ENCODE measurements at places on chromosomes 16 and 17.

GRCh38 chr17:75270966-75271232 is at the start of gene MIF4GD:
Gene MIF4GD, minus strand, starts transcription at chr17:75271231. Its CDS starts 1,036 bp downstream, at chr17:75270195.
- no peak for DNase-seq

DNA sequence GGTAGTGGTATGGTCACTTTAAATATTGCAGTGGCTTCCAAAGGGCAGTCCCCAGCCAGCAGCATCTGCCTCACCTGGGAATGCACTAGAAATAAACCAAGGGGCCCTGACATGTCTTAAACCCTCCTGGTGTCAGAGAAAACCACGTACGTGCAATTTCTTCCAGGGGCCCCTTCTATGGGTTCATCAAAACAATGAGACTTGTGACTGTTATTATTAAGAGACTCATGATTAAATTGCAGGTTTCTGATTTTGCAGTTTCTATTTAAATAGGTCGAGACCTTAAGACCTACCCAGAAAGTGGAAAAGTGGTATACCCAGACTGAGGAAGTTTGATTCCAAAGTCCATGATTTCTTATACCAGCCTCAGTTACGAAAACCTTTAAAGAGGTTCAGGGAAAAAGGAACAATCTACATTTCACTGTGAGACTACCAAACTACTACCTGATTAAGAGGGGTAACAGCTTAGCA is 746 bp upstream of the POLG2 start:
- no peak for DNase-seq

GRCh38 chr16:1261131-1261892 is 5.4 kb downstream of the TPSD1 start:
- no peak for DNase-seq

DNA sequence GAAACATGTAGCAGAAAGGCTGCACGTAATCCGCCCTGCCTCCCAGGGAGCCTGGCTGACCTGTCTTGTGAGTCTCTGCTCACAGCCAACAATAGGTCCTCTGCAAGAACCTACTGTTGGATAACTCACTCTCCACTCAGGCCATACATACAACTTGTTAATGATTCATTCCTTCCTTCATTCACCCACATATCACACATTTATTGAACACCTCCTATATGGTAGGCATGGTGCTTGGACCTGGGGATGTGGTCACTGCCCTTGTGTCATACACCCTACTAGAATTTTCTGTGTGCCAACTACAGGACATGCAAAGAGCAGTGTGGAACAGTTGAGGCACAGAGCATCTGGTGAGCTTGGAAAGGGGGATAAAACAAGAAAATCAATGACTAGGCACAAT is 28.1 kb upstream of the HNF1B start:
- DNase-seq, result no peak

DNA sequence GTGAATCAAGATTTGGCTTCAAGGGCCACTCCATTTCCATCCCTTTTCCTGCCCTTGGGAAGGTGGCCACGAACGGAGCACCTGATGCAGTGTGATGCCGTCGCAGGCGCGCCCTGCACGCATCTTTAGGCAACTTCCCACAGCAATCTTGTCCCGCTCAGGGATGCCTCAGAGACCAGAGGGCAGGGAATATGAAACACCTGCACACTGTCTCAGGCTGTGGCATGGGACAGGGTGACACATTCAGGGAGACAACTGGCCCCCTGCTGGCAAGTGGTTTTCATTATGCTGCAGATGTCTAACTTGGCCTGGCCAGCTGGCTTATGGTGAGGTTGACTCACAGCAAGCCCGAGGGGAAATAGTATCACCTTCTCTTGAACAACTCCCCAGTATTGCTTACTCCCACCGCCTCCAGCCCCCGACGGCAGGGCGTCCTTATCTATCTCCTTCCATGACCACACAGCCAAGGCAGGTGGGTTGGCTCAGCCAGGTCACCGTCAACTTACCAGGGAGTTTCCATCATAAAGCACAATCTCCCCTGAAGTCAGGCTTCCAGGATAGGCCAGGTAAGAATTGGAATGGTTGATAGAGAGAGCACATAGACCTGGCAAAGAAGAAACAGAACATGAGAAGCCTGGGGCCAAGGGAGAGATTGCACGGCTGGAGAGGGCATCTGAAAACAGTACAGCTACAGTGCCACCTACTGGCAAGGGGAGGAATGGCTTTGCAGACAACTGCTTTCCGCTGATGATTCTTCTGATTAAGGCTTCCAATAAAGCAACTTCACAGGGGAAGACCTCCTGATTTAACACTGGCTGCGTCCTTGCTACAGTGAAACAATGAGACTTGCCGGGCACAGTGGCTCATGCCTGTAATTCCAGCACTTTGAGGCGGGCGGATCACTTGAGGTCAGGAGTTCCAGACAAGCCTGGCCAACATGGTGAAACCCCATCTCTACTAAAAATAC is 21.1 kb downstream of the WIPI1 start:
- peak; percentile 82 for DNase-seq

- no peak for DNase-seq
Measured at GRCh38 chr17:34234616-34235015, 20.5 kb upstream of the CCL2 start.

- no peak for DNase-seq
Measured at GRCh38 chr17:74633326-74633725, 9.8 kb upstream of the CD300E start.

DNA sequence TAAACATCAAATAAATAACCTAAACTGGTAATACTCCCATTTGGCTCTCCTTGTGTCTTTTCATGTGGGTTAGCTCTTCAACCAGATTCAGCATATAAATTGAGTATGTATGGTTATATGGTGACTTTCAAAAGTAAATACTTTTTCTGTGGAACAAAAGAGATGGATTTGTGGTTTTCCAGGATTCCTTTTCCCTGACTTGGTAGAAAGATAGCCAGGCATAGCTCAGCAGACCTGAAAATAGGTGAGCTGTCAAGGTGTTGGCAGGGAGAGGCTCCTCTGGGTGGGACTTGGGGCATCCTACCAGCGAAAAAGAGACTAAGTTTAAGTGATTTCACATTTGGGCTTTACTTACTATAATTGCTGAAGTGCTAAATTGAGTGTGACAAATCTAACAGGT is 80.3 kb downstream of the FTO start:
- no peak for DNase-seq

- no peak for DNase-seq
Measured at GRCh38 chr17:66971264-66971663, 6.8 kb downstream of the CACNG4 start.

DNA sequence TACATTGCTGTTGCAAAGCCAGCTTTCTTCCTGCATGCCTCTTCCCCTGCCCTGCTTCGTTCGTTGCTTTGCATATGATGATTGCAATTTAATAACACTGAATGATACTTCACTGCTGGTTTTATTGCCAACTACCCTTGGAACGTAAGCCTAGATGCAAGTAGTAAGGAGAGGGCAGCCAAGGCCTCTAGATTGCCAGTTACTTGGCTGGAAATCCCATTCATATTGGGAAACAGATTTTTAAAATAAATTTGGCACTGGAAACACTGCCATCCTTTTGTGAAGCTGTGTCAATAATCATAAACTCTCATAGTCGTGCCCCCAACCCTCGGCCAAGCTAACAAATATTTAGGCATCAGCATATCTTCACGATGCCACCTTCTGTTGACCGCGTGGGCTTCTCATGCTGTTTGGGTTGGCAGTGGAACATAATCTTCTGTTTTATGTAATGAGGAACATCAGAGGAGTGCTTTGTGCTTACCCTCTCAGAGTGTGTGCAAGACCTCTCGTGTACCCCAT is 86.5 kb downstream of the MAP2K6 start:
- DNase-seq, result no peak

DNA sequence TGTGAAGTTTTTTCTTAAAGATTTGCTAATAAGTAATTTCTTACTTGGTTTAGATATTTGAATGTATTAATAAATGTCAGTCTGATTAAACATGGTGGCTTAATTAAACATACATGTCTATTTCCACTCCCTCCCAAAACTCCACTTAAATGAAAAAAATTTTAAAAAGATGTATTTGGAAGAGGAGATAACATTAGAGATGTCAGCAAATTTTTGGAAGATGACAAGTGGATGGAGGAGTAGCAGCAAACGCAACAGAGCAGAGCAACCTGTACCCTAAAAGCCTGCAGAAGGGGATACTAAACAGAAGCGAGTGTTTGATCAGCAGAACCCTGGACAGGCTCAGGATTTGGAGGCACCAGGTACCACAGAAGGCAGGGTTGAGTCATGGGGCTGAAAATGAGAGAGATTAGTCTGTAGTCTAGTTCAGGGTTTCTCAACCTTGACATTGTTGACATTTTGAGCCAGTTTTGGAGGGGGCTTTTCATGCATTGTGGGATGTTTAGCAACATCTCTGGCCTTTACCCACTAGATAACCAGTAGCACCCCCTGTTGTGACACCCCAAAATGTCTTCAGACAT is 17.8 kb downstream of the LUC7L3 start:
- no peak for DNase-seq

GRCh38 chr17:5680766-5681165 is 96.5 kb upstream of the NLRP1 start:
- DNase-seq, result no peak

GRCh38 chr16:86991679-86992078 is 325.5 kb downstream of the C16orf95 start:
- no peak for DNase-seq

GRCh38 chr17:16456742-16457316 is 35.2 kb downstream of the LRRC75A start:
- DNase-seq, result no peak

DNA sequence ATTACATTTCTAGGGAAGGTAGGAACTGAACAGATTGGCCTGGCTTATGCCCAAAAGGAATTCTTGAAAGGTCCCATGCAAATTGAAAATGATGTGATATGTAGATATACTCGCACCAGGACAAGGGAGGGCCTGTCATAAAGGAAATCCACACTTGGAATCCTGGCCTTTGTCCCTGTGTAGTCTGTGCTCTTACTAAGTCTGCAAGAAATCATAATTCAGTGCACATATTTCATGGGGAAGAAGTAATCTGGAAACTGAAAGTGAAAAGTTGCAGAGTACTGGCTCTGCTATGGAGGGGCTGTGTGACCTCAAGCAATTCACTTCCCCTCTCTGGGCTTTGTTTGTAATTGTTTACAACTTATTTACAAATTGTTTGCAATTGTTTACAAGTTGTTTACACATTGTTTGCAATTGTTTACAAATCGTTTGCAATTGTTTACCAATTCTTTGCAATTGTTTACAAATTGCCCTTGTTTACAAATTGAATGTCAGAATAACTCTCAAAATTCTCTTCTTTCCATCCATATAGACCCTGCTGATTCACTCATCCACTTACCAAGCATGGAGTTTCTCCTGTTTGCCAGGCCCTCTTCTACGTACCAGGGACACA is 12.9 kb downstream of the SCNN1G start:
- no peak for DNase-seq

DNA sequence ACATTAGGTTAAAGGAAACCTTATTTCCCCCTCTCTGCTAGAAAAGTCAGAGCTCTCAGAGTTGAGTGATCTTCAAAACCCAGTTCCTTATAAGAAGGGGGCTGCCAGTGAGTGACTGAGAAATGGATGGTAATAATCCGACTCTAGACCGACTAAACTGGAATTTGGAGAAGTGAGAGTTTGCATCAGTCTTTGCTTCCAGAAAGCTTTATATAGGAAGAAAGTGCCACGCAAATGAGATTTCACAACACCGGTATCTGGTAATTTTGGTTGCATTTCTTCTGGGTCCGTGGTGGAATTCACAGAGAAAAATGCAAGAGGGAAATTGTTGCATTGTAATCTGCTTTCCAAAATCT is 271.4 kb downstream of the MAF start:
- DNase-seq, result no peak

DNA sequence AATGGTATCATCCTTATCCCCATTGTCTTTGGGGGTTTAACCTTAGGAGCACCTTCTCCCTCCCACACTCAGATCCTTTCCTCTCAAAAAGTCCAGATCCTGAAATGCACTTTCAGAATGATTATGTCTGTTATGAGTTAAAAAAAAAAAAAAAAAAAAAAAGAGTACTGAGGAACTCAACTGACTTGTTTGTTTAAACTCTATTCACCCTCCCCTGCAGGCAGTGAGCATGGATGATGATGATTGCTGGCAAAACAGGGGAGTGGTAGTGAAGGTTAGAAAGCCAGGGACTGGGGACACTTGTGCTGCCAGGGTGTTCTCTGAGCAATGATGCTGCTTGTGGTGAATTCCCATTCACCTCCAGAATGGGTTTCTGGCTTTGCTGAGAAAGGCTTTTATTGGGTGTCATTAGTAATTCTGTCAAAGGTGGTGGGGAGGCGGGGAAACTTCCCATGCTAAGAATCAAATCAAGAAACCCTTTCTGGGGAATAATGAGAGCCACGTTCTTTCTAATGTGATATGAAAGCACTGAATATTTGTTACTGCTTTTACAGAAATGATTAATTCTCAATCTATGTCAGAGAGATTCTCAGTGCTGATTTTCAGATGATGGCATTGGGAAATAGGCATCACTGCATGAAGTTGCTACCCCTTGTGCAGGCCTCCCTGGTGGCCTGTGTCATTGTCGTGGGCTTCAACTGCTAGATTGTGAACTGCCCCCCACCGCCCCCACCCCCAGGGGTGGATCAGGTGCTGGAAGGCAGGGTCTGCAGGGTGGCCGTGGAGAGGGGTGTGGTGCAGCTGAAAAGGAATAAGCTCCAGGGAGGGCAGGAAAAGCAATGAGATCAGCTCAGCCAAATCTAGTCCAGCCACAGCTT is 14.1 kb downstream of the CCL4 start:
- no peak for DNase-seq

GRCh38 chr17:4944163-4944553 is 4.1 kb downstream of the RNF167 start:
- no peak for DNase-seq

DNA sequence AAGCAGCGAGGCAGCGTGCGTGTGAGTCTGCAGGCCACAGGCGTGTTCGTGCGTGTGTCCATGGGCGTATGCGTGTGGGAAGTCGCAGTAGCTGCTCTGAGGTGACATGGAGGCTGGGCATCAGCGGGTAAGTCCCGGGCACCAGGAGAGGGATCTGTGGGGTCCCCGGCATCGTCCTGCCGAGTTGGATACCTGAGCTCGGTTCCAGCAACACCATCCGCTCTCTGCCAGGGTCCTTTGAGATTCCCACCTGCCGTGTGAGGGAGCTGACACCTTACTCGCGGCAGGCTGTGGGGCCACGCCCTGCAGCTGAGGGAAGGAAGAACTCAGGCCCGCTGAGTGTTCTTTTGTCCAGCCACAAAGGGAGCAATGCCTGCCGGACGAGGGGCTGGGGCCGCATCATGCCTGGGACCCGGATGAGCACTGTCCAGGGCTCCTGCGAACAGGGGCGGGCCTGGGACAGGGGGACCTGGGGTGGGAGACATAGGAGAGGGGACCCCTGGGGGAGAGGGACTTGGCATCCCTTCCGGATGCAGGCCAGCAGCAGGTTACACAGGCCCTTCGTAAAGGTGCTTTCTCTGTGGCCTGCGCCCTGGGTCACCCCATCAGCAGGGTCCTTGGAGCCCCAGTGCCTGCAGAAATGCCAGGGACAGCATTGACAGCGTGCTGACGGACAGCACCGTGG is 5.0 kb upstream of the SNAI3 start:
- no peak for DNase-seq

- DNase-seq, result no peak
Measured at GRCh38 chr16:73915140-73915539, 381.5 kb upstream of the PSMD7 start.
